ENCODE measurements at places on chromosomes 6 and 20. TPM values are rescaled to one million over a fixed set of nuclear protein-coding genes. Genes with fewer than 3 reads are reported as not detected.

- DNase-seq: no peak
- H3K27me3 ChIP-seq: no peaks in the 10 kb centered on the region
- H3K36me3 ChIP-seq: no peaks in the 10 kb centered on the region
- H3K27ac ChIP-seq: no peak overlapping the region
These were observed 498.6 kb downstream of the BTBD3 start for GRCh38 chr20:12416281-12416680.

DNA sequence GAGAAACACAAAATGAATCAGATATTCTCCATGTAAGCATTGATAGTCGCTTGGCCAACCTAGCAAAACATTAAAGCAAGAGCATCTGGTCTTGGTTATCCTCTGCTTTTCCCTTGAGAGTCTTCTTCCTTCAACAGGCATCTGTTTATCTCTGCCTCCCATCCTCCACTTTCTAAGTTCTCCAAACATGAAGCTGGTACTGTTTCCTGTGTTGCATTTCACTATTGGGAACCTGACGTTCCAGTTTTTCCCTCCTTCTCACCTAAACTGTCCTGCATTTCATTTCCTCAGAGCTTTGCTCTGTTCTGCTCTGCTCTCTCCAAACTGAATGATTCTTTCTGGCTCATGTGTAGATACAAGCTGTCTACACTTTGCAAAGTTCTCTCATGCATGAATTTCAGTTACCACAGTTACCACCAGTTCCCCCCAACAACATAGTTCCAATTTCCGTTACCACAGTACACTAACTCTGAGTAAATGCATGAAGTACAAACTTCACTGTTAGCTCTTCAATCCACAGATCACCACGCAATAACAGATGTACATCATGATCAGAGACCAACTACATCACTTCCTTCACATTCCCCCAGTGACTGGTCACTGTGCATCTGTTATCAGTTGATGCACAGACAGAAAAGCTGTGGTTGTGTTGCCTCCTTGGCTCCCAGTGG is 86.7 kb upstream of the F13A1 start:
- no peaks in the 10 kb centered on the region for H3K27me3 ChIP-seq
- H3K36me3 ChIP-seq: no peaks in the 10 kb centered on the region
- peaks cover 27% of the 10 kb centered on the region for H3K4me1 ChIP-seq
- H3K4me3 ChIP-seq: no peak overlapping the region
- DNase-seq: no peak

GRCh38 chr20:46157625-46158024 is 39.5 kb downstream of the CD40 start:
- H3K27ac ChIP-seq: no peak overlapping the region
- no peak for DNase-seq
- H3K27me3 ChIP-seq: no peaks in the 10 kb centered on the region
- H3K36me3 ChIP-seq: no peaks in the 10 kb centered on the region

DNA sequence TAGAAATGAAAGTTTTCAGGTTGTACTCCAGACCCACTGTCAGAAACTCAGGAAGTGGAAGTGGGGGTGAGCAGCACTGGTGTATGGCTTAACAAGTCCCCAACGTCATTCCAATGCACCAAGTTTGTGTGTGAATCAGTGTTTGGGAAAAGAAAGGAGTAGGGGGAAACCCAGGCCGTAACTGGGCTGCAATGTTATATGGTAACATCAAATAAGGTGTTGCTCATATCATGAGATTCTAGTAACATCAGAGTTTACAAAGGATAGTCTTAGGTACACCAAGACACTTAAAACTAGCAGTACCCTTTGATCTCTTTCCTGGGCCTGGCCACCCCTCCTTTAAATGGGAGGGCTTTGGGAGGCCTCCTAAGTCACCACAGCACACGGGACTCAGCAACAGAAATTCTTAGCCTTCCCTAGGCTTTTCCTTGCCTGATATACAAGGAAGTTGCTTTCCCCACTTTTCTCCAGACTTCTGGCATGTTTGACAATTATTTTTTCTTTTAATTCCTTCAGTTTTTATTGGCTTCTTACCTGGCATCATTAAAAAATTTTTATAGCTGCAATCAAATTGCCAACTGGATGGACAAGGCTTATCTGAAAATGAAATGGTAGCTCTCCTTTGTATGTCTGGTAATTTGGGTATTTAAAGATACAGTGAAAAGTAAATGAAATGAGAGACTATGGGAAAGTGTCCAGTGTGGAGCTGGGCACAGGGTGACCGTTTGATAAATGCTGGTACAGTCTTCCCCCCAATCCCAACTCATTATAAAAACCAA is 15.1 kb downstream of the E2F3 start:
- no peak overlapping the region for H3K27ac ChIP-seq
- no peaks in the 10 kb centered on the region for H3K36me3 ChIP-seq
- no peak overlapping the region for H3K4me3 ChIP-seq
- DNase-seq: no peak

- no peaks in the 10 kb centered on the region for H3K36me3 ChIP-seq
- H3K4me3 ChIP-seq: no peak overlapping the region
- no peaks in the 10 kb centered on the region for H3K4me1 ChIP-seq
These were observed 48.5 kb upstream of the CCDC167 start for GRCh38 chr6:37548067-37548674.

GRCh38 chr20:20370094-20370575 is 2.2 kb downstream of the INSM1 start:
- no peak for DNase-seq
- peaks cover 24% of the 10 kb centered on the region for H3K4me1 ChIP-seq
- no peak overlapping the region for H3K4me3 ChIP-seq
- no peak overlapping the region for H3K27ac ChIP-seq

GRCh38 chr6:36692861-36693702 is 4.5 kb upstream of the RAB44 start:
- H3K4me3 ChIP-seq: no peak overlapping the region
- no peak overlapping the region for H3K27ac ChIP-seq
- no peaks in the 10 kb centered on the region for H3K36me3 ChIP-seq
- no peaks in the 10 kb centered on the region for H3K27me3 ChIP-seq

- no peak for DNase-seq
- H3K27me3 ChIP-seq: no peaks in the 10 kb centered on the region
- H3K36me3 ChIP-seq: peaks cover 47% of the 10 kb centered on the region
- H3K4me1 ChIP-seq: peaks cover 18% of the 10 kb centered on the region
These were observed 1.2 kb upstream of the ZNFX1 start for GRCh38 chr20:49278818-49279676.

GRCh38 chr20:43721429-43722152 is 5.2 kb downstream of the GTSF1L start:
- H3K36me3 ChIP-seq: no peaks in the 10 kb centered on the region
- no peak overlapping the region for H3K27ac ChIP-seq
- peaks cover 8% of the 10 kb centered on the region for H3K4me1 ChIP-seq
- no peaks in the 10 kb centered on the region for H3K27me3 ChIP-seq

- H3K4me1 ChIP-seq: peaks cover 3% of the 10 kb centered on the region
- no peaks in the 10 kb centered on the region for H3K36me3 ChIP-seq
- no peak overlapping the region for H3K27ac ChIP-seq
- no peak overlapping the region for H3K4me3 ChIP-seq
These were observed 100.7 kb downstream of the RIN2 start for GRCh38 chr20:19858466-19859371.

DNA sequence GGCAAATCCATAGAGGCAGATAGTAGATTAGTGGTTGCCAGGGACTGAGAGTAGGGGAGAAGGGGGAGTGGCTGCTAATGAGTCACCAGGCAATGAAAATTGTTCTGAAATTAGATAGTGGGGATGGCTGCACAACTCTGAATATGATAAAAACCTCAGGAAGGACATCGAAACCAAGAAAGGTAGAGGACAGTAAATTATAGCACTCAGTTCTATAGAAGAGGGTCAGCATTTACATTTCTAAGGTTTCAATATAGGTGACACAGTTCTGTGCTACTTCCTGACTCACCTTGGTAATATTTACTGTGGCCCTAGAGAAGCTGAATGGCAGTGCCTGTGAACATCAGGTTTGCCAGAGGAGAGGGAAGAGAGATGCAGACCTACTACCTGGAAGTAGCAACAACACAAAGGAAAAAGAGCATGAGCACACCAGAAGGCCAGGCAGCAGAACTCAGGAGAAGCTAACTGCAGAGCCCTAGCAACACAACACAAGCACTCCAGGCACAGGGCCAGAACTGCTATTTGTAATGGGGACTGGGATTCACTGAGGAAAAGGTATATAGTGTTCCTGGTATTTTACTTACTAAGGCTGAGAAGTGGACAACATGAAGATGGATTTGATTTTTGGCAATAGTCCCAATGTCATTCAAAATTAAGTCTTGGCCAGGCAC is 75.9 kb downstream of the PLCG1 start:
- H3K27ac ChIP-seq: no peak overlapping the region
- H3K36me3 ChIP-seq: peaks cover 5% of the 10 kb centered on the region
- no peak overlapping the region for H3K4me3 ChIP-seq
- DNase-seq: no peak
- no peaks in the 10 kb centered on the region for H3K4me1 ChIP-seq
- H3K27me3 ChIP-seq: no peaks in the 10 kb centered on the region

The PRL gene
- not detected for total RNA-seq

The RAMACL gene
- total RNA-seq: 0.59 TPM

The PCSK2 gene
- 0.09 TPM for total RNA-seq

The FBXO30 gene
- 5.4 TPM for total RNA-seq
